ENCODE measurements at places on chromosomes 16 and 17.

DNA sequence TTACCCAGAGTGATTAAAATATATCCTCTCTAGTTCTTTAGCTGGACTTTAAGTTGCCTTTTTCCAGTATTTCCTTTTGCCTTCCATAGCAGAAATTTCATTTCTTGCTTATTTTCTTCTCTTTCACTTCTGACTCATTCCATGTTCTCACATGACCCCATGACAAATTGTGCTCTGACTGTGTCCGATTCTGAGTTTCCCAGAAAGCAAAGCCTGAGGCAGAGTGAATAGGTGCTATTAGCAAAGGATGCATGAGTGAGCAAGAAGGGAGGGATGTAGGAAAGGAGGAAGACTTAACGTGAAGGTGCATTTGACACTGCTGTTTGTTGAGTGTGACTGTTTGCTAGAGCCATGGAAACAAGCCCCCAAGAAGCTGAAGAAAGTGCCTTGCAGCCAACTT, 82.6 kb upstream of the CNTNAP4 start:
- no peak for DNase-seq

- DNase-seq: no peak
Measured at GRCh38 chr17:33528846-33529245, 235.8 kb upstream of the ASIC2 start.

- peak; percentile 86 for DNase-seq
Measured at GRCh38 chr17:4498461-4499397, at the start of gene SPNS2. SPNS2 (plus strand) TSS chr17:4498881; CDS start chr17:4499048, 167 bp downstream.

GRCh38 chr17:48021934-48022333, 15.7 kb downstream of the COPZ2 start:
- DNase-seq: no peak

DNA sequence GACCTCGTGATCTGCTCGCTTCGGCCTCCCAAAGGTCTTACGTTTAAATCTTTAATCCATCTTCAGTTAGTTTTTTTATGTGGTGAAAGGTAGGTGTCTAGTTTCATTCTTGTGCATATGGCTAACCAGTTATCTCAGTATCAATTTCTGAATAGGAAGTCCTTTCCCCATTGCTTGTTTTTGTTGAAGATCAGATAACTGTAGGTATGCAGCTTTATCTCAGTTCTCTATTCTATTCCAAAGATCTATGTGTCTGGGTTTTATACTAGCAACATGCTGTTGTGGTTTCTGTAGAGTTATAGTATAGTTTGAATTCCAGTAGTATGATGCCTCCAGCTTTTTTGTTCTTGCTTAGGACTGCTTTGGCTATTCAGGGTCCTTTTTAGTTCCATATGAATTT, 65.2 kb downstream of the TNFRSF13B start:
- DNase-seq: no peak

- DNase-seq: no peak
Measured at GRCh38 chr16:46814790-46815189, 16.2 kb downstream of the C16orf87 start.

DNA sequence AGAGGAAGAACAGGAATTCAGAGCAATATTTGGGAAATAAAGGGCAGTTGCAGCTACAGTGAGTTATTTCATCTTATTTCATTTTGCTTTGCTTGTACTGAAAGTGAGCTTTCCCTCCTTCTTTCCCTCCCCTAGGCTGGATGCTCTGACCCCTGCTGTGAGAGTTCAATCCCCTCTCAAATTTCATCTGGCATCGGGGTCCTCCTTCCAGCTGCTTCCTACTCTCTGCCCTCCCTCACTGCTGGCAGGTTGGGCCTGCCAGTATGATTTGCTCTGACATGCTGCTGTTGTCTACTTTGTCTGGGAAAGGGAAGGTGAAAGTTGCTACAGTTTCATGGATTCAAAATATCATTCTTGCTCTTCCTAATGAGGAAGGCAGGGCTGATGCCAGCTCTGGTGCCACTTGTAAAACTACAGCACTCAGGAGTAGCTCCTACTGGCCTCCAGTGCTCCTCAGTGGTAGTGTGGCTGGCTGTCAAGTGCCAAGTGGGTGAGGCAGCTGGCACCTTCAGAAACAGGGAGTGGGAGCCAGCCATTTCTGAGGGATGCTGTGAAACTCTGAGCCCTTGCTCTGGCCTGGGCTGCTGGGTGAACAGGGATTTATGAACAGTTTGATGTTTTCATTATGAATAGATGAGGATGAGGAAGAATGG, 408.6 kb downstream of the HAPSTR1 start:
- no peak for DNase-seq

GRCh38 chr16:6209355-6209930, 1111.8 kb upstream of the EEF2KMT start:
- DNase-seq: no peak

DNA sequence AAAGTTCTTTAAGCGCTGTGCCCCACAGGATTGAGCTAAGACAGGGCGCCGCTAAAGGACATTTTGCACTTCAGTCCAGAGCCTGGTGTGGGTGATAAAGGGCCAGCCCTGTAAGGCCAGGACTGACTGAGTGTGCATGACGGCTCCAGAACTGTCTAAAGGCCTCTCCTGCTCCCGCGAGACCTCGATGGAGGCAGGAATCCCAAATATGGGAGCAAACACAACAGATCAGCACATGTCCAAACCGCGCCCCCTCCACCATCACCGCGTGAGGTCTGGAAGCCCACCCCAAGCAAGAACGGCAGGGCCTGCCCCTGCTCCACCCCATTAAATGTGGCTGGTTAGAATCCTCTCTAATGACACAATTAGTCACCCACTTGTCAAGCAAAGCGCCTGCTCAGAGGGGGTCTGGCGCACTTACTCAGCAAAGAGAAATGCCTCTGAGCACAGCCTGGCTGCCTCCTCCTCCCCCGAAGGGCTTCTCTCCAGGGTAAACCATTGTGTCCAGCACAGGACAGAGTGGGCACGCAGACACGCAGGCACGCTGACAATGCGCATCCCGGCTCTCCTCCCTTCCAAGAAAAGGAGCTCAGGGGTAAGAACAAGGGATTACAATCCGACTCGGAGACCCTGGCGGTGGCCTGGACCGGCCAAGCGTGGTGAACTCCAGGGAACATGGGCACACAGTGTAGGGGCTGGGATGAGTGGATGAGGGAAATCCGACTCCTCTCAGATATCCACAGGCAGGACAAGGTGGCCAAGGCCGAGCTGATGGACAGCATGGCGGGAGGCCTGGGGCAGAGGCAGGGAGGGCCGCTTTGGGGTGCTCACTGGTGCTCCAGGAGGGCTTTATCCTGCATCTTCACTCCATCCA, 1.5 kb downstream of the MXRA7 start:
- DNase-seq: no peak

GRCh38 chr17:4519361-4519788, 20.7 kb downstream of the SPNS2 start:
- peak; percentile 52 for DNase-seq

- DNase-seq: no peak
Measured at GRCh38 chr17:80745183-80745582, 200.5 kb downstream of the RPTOR start.

DNA sequence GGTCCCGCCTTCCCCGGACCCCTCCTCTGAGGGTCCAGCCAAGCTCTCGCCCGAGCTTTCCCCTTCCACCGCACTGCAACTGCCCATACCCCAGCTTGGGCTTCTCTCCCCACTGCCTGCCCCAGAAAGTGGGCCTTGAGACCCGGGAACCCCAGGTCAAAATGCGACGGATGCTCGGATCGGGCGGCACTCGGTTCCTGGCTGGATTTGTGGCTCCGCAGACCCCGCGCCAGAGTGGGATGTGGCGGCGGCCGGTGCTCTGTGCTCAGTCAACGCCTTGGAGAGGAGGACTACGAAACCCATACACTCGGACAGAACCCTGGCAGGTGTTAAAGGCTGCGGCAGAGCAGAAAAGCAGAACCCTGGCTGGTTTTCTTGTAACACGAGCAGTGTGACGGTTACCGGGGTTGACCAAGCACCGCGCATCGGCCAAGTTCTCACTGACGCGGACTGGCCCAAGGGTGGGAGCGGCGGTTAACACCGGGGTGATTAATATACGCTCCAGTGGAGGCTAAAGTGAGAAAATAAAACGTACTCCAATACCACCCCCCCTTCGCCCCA, 885 bp upstream of the SLFN13 start:
- no peak for DNase-seq

DNA sequence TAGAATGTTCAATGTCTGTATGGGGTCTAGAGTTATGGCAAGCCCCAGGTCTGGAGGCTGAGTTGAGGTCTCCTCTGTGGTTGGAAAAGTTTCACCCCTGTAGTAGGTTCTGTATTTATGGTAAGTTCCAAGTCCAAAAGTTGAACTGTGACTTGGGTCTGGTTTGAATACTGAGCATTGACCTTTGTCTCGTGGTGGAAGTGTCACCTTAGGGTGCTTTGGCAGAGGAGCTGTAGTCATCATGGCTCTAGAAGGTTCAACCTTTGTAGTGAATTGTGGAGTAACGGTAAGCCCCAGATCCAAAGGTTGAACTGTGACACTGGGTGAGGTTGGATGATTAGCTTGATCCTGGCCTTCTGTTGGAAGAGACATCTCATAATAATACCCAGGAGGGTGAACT, 17.6 kb downstream of the RDM1 start:
- peak; percentile 69 for DNase-seq

DNA sequence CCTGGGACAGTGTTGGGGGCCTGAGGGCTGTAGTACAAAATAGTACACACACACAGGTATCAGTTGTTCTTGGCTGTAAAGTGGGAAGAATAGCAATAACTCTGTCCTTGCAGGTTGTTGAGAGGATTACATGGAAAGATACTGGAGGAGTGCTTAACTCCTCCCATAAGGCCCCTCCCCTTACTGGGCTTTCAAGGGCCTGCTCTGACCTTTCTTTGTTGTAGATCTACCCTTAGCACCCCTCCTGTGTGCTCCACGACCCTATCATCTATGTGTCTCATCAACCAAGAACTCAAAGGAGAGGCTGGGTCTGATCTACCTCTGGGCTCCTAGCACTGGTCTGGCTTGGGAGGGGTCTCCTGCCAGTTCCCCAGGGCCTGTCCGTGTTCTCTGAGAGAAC, 8.3 kb upstream of the EDC4 start:
- no peak for DNase-seq

DNA sequence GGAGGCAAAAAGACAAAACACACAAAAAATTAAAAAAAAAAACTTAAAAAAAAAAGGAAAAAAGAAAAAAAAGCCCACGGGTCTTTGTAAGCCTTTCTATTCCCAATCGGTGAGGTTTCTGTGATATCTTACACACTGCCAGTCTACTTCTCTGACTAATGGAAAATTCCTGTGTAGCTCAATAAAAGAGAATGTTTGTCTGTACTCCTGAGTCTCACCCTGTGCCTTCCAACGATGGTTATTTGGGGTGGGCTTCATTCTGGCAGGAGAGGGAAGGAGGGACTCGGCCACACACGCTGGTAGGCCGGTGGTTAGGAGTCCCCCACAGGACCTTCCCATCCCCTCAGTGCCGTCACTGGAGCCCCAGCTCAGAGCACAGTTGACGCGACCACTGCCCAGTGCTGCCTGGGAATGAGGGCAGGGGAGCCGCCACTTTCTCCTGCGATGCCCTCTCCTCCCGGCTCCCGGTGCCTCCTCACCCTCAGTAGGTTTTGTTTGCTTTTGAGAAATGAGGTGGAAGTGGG, 68.0 kb downstream of the AMFR start:
- DNase-seq: peak; percentile 45

DNA sequence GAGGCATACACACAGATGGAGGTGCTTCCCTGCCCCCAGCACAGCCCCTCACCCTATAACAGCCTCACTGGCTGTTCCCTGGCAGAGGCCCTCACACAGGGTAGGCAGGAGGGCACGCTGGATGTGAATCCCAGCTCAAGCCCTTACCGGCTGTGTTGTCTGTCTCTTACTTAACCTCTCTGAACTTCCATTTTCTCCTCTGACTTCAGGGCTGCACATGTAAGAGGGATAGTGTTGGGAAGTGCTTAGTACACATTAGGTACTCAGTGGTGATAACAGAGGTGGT, 24.6 kb upstream of the EIF1 start:
- DNase-seq: no peak

- DNase-seq: no peak
Measured at GRCh38 chr17:44074911-44075285, 4.4 kb downstream of the G6PC3 start.

- no peak for DNase-seq
Measured at GRCh38 chr17:77822302-77823030, 136.0 kb upstream of the TNRC6C start.

GRCh38 chr16:86538196-86538780, 16.7 kb downstream of the MTHFSD start:
- DNase-seq: no peak

DNA sequence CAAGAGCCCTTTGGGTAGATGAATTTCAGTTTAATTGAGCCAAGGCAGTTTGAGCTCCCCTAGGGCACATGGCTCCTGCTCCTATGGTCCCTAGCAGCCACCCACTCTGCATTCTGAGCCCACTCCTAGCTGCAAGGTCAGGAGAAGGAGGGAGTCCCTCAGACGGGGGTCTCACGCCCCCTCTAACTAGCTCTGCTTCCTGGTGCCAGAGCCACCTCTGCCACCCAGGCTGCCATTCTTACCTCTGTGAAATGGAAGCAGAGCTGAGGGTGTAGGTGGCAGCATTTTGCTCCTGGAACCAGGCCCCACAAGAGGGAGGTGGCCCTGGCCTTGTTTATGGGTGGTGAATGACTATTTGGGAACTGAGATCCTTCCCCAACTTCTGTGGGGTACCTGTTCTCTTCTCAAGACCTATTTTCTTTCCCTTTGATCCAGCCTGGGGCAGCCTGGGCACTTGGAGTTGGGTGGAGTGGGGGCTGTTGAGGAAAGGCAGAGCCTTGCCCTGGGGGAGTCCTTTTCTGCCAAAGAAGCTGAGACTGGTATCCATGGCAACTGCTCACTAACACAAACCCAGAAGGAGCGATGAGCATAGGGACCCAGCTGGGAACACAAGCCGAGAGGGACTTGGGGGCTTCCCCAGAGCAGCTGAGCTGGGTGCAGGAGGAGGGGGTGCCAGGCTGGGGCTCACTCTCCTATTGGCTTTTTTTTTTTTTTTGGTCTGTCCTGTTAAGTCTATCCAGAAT, 4.8 kb downstream of the SPNS2 start:
- DNase-seq: no peak

DNA sequence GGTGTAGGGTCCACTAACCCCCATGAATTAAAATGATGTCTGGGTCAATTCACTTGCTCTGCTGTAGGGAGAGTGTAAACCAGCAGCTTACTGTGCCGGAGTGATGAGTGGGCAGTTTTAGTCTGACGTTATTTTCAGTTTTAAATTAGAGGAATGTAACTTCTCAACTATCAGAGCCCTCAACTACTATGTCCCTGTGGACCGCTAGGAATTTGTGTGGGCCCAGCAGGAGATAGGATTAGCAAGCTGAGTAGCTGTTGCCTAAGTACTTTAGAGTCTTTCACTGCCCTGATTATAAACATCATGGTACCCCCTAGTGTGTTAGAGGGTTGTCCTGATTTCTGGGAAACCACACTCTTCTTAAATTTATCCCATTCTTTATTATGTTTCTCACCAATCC, 11.4 kb downstream of the MARVELD3 start:
- no peak for DNase-seq

- DNase-seq: no peak
Measured at GRCh38 chr16:88614818-88615580, 23.4 kb upstream of the IL17C start.

- no peak for DNase-seq
Measured at GRCh38 chr17:65185668-65186382, 48.7 kb downstream of the RGS9 start.

GRCh38 chr17:79991924-79992648, 43.6 kb downstream of the TBC1D16 start:
- DNase-seq: peak; percentile 77

- DNase-seq: no peak
Measured at GRCh38 chr17:47690121-47690520, 3.8 kb upstream of the TBKBP1 start.
